Stimulated activated CD8-positive, alpha-beta memory T cell treated with anti-CD3 and anti-CD28 coated beads, Interleukin-15, amount 100 ng/mL, for 48 hours (primary cell): ENCODE measurements at places on chromosomes 3 and 15.

GRCh38 chr3:43759297-43759782 lies 68.6 kb downstream of the ABHD5 start:
- DNase-seq, result no peak

- DNase-seq, result peak; percentile 19
Measured at GRCh38 chr3:193872265-193872753, 263.6 kb upstream of the HES1 start.

DNA sequence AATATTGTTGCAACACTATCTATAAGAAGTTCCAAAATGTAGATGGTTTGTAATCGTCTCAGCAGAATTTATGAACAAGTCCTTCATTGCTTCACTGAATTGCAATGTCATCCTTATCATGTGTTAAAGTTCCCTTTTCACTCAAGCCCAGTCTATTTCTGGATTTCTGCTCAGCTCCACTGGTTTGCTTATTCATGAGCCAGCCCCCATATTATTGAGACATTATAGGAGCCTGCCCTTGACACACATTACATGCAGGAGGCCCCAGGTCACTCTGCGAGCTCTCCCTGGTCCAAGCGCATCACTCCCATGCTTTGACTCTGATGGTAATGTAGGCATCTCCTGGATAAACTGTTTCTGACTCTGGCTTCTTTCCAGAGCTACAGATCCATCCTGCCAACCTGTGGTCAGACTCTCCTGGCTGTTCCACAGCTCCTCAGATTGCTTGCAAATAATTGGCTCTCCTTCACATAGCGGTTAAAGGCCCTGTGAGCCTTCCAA lies 56.9 kb downstream of the ABTB1 start:
- no peak for DNase-seq

DNA sequence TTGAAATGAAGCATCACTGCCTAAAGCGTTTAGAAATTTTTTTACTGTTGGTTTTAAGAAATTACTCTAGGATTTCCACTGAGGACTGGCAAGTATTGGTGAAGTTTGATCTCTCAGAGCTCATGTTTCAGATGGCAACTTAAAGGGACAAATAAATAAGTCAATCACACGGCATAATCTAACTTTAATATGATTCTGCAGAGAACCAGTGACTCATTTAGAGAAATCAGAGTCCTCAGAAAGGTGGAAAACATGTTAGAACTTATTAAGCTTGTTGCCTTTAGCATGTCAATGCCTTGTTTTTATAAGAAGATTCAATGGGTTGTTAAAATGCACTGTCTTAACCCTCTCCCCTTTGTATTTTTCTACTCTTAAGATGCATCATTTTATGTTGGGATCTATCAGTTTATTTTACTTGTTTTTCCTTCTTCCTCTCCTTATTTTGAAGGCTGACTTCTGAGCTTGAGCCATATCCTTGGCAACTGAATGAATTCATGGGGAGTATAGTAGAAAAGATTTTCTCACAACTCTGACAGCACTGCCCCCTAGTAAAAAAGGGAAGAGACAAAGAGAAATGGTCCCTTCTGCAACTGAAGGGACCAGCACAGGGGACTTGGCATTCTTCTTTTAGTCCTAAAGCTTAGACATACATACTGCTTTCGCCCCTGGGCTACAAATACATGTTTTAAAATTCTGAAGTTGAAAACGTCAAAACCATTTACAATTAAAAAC lies 431.2 kb downstream of the LPP start:
- DNase-seq, result no peak

DNA sequence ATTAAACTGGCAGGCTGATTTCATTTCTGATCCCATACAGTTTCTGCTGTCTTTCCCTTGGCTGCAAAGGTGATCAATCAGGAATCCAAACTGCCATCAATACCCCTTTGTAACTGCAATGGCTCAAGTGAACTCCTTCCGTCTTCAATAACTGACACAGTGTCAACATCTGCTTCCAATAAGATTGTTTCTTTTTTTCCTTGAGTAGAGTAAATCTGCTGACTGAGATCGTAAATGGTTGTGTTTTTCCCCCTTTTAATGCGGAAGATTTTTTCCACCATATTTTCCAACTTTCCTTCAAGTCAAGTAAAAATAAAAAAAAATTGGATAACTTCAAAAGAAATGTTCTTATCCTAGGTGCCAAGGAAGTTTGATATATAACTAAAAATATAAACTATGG lies 48.7 kb downstream of the VGLL3 start:
- DNase-seq, result no peak

DNA sequence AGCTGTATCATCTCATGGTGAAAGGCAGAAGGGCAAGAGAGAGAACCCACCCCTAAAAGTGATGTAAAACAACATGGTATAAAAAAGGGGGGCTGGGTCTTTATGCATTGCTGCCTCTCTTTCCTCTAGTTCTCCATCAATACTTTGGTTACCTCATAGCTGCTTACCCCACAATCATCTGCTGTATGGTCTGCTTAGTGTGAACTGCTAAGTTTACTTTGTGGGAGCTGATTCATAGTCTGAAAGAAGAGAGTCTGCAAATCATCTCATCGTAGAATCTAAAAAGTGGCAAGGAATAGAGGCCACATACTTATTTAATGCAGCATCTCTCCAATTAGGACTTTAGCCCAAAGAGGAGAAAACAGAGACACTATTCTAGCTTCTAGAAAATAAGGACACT lies 546.8 kb downstream of the GBE1 start:
- DNase-seq, result no peak

DNA sequence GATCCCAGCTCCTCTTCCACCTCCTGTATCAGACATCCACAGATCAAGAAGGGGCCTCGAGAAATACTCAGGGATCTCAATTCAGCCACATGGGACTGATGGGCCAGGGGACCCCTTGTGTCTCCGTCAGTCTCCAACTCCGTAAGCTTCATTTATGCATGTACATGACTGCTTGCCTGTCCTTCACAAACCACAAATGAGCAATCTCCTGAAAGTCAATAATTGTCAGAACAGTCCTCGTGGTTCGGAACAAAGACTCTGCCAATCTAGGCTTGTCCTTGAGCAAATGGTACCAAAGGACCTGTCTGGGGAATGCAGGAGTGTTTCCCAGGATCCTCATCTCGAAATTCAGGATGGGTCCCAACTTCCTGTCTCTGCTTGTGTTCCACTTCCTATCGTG lies 20.8 kb downstream of the SLC12A8 start:
- DNase-seq, result no peak

GRCh38 chr3:33911525-33912322 lies 113.3 kb downstream of the PDCD6IP start:
- DNase-seq, result no peak

DNA sequence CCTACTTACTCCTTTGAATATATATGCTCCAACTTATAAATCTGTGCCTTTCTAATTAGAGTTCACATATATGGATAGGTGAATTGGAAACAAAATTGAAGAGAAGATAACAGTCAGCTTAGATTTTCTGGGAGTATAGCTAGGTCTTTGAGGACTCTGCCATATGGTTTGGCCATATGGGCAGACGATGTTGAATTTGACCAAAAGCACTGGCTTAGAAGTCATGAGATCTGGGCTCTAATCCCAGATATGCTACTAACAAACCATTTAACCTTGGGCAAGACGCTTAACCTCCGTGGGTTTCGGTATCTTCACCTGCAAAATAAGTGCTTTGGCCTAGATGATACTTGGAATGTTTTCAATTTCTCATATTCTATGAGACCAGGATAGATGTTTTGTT lies 154.1 kb downstream of the LSAMP start:
- DNase-seq, result no peak

GRCh38 chr15:90062462-90062932 lies 39.8 kb downstream of the IDH2 start:
- no peak for DNase-seq

- no peak for DNase-seq
Measured at GRCh38 chr3:133992381-133992780, 37.3 kb downstream of the SLCO2A1 start.

- no peak for DNase-seq
Measured at GRCh38 chr3:138307899-138308298, 21.8 kb downstream of the NME9 start.

GRCh38 chr3:56406826-56407515 lies 61.3 kb downstream of the ERC2 start:
- no peak for DNase-seq

DNA sequence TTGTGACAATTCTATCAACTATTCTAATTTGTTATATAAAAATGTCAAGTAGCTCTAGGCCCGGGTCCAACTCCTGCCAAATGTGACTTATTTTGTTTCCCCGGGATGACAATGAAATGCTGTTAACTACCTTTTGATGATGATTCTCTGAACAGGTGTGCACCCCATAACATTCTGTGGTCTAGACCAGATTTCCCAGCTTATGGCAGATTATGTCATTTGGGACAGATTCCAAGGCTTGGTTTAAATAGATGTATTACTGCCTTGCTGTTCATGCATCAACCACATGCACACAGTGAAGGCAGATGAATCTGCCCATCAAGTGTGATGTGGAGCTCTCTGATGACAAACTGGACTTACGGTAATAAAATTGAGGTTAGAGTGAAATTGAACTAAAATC lies 150.5 kb downstream of the MECOM start:
- no peak for DNase-seq

- DNase-seq, result peak; percentile 69
Measured at GRCh38 chr3:50572158-50572557, 2.8 kb downstream of the HEMK1 start.

DNA sequence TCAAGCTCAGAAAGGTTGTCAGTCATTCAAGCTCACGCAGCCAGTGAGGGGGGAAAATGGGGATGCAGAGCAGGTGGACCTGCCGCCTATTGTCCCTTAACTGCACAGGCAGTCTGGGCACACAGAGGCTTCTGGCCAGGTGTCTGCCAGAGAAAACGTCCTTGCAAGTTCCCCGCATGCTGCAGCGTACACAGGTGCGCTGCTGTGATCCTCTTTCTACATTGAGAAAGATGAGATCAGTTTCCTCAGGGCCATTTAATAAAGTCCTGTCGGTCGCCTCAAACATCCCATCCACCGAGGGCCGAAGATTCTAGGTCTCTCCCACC lies 445 bp upstream of the TSEN2 start:
- no peak for DNase-seq

DNA sequence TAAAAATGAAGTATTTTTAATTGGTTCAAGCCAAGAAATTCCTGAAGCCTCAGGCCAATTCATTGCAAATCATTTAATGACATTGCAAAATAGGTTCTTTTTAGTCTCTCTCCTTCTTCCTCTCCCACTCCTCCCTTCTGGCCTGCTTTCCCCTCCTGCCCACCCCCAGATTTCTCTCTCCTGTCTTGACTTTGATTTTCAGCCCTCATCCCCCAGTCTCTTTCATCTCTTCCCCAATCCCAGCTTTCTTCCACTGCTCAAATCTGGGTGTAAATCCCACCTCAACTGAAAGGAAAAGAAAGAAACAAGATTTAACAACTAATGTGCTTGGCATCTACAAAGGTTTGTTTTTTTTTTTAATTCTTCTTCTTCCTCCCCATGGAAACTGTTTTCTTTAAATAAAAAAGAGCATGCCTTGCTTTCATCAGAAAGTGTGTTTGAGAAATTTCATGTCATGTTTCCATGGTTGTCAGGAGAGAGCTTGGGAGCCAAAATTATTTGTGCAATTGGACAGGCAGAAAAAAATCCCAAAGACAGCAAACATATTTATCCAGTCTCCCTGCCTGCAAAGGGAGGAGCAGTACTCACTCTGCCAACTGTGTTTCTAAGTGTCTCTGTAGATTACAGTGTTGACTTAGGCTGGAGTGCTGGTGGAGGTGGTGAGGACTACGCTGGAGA lies 50.4 kb downstream of the BOC start:
- DNase-seq, result no peak

GRCh38 chr3:43870120-43870519 lies 179.4 kb downstream of the ABHD5 start:
- DNase-seq, result no peak

DNA sequence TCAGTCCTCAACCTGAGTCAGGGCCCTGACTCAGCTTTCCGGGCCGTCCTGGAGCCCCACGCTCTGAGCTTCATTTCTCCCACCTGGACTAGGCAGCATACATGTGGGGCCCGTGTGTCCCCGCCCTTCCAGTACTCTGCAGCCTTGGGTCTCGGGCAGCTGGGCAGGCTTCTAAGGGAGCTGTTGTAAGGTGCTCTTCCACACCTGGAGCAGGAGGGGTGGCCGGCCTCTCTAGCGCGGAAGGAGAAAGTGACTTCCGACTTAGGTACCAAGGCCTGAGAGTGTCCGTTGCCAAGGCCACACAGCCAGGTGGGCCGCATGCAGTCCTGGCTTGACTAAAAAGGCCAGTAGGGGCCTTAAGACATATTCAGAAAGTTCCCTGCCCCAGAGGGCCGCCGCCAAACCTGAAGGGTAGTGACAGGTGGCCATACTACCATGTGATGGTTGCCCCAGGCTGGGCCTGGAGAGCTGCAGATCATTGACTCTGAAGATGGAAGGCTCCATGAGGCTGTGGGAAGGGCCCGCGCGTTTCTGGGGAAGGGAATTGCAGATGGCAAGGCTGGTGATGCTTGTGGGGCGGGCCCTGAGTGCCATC lies 9.4 kb upstream of the SEMA3B start:
- DNase-seq, result no peak

GRCh38 chr3:79354179-79354688 lies 413.6 kb downstream of the ROBO1 start:
- DNase-seq, result no peak

DNA sequence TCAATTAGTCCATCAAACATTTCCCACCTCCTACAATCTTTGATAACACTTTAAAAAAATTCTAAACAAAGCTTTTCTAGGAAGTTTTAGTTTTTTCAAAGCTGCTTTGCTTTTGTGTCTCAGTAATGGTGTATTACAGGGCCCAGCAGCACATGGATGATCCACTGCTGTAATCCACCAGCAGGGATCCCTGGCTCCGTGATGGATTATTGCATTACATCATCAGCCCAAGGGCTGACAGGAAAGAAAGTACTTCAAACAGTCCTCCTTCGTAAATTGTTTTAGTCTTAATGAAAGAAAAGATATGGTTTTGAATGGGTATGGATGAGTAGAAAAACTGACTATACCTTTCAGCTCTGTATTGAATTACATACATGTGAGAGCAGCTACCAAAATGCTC lies 688.9 kb upstream of the NAALADL2 start:
- no peak for DNase-seq

GRCh38 chr3:127758013-127758412 lies 64.3 kb downstream of the MGLL start:
- DNase-seq, result no peak
